ENCODE measurements at places on chromosomes 2 and 18.

- DNase-seq, result peak; percentile 70
These were observed at the start of gene B3GNT2 for GRCh38 chr2:62195421-62196277. Gene B3GNT2 (plus strand): TSS chr2:62196115. CDS start chr2:62222221, 26,106 bp downstream.

DNA sequence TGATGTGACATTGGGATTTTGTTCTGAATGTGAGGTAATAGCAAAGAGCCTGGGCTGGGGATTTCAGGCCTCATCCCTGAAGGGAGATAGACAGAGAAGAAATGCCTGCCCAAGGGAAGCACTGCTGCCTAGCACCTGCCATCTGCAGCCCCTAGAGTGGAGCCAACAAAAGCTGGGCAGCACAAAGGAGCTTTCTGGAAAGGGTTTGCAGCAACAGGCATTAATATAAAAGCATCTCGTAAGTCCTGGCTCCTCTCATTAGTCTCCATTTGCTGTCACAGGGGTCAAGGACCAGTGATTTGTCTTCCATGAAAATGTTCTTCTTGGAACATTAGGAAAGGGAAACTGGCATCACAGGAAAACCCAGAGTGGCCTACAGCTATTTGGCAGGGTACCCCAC is 157.2 kb upstream of the SLC14A2 start:
- no peak for DNase-seq

DNA sequence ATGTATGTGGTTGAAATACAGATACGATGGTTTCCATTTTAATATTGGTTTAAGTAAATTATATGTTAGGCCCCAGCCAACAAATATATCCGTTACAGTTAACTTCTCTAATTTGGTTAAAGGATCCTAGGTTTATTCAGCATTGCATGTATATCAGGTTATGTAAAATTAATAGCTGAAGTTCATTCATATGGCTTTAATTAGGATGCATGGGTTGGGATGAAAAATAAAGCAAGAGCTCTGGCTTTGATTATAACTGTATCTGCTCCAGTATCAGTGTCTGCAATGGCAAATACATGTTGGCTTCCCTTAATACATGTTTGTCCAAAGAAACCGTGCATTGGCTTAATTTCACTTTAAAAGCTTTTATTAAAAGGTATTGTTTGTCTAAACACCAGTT is 435.7 kb upstream of the SETBP1 start:
- no peak for DNase-seq

GRCh38 chr2:113209011-113209645 is 35.4 kb downstream of the PSD4 start:
- no peak for DNase-seq

DNA sequence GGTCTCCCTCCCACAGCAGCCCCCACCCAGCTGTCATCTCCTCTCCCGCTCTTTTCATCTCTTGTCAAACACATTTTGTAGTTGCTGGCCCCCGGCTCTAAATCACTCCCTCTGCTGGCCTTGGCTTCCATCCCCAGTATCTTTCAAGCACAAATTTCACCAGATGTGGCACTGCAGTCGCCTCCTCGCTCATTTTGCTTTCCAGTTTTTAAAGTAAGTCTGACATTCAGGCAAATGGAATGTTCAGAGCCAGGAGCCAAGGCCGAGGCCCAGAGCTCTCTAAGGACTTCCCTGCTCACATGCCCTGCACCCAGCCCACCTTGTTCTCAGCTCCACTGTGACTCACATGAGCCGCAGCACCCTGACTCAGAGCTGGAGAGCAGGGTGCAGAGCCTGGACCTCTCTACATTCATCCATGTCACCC is 158.4 kb downstream of the GALNT14 start:
- no peak for DNase-seq

GRCh38 chr2:152858594-152859265 is 140.3 kb downstream of the ARL6IP6 start:
- no peak for DNase-seq

DNA sequence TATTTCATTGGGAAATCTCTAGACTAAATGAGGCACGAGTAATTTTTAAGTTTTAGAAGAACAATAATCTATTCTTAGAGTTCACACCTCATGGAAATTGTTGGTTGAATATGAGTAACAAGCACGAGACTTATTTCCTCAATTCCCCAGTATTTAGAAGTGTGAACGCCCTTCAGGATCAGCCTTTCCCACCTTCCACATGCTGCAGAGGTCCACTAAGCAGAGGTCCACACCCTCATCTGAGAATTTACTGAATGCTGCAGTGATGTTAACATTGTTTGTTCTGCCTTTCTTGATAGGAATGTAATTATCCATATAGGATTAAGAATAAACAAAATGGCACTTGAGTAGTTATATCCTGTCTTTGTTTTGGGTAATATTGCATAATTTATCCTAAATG is 41.8 kb downstream of the LTBP1 start:
- DNase-seq, result no peak
